ENCODE measurements at places on chromosomes 11 and 22.
A peak's percentile ranks its signal among the peaks of the same experiment; 100 is the strongest.

GRCh38 chr11:69298267-69299022, 4.5 kb downstream of the MYEOV start:
- peak; percentile 59 for ATAC-seq

DNA sequence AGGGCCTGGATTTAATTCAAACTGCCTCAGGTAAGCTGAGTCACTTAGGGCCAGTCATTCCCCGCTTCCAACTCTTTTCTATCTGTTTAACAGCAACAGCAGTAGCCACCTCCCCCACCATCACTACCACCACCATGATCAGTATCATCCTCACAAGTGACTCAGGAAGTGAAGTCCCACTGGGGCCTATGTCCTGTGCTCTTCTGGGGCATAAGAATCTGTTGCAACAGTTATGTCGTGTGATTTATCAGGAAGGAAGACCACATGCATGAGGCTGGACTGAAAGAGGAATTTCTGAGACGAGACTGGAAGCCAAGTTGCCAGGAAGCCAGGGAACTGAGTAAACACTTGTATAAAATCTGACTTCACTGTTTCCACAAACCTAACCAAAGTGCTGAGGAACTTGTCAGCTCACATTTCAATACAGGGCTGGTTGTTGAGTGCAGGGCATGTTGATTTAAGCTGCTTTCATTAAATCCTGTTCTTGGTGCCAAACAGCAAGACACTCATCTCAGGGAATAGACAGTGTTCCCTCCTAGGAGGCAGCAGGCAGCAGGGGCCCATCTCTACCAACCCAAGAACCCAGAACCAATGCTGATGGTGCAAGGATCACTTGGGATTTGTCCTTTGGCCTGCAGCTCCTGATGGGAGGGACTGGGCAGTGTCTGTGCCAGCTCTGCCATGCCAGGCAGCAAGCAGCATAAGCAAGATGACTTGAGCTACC, 226.7 kb upstream of the NARS2 start:
- ATAC-seq: peak; percentile 86

DNA sequence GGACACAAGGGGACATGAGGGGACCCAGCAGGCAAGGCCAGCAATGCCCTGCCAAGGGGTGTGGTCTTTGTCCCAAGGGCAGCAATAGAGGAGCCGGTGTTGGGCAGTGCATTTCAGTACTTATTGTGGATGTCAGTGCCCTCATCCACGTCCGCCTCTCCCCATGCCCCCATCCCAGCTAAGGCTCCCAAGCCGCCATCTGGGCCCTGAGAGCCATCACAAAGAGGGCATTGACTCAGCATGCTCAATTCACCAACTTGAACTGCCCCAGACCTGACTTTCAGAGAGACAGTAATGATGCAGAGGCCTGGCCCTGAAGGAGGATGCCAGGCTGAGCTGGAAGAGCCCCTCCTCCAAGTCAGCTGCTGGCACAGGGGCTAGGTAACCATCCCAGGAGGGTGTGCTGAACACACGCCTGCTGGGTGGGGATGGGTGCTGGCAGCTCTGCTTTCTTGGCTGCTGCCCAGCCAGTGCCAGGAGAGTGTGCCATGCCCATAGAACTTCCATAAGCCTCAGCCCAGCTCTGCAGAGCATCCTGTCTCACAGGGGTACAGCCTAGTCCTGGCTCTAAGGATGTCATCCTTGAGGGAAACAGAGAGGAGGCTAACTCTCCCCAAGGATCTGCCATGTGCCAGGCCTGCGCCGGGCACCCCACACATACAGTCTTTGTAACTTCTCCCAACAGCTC, 46.5 kb downstream of the PDE2A start:
- ATAC-seq: no peak

DNA sequence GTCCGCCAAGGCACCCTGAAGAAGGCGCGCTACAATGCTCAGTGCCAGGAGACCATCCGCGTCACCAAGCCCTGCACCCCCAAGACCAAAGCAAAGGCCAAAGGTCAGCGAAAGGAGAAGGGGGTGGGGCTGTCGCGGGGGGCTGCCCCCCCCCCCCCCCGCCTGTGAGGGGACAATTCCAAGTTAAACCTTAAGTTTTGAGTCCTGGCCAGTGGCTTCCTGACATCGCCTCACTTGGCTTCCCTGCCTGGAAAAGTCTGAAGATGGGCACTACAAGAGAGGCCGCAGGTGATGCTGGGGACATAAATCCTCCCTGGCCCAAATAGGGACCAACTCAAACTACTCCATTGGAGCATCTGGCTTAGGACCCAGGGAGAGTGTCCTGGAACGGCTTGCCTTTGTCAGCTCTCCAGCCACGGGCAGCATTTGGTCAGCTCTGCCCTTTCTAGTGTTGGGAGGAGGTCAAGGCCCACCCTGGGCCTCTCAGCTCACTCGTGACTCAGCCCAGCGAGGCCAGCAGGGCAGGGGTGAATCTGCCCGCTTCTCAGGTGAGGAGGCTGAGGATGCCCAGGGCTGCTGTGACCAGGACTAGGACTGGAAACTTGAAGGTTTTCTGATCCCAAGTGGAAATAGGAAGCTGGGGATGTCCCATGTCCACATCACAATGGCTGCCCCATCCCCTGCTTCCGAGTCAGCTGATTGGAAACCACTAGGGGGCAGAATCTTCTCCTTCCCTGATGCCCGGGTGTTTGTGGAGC, 1.4 kb downstream of the MDK start:
- ATAC-seq: peak; percentile 27

GRCh38 chr11:103170865-103171264, 61.6 kb downstream of the DYNC2H1 start:
- ATAC-seq: no peak

- no peak for ATAC-seq
These were observed 54.6 kb downstream of the KCNA4 start for GRCh38 chr11:29962243-29962642.

GRCh38 chr11:3906166-3906565, 50.7 kb downstream of the STIM1 start:
- ATAC-seq: no peak

DNA sequence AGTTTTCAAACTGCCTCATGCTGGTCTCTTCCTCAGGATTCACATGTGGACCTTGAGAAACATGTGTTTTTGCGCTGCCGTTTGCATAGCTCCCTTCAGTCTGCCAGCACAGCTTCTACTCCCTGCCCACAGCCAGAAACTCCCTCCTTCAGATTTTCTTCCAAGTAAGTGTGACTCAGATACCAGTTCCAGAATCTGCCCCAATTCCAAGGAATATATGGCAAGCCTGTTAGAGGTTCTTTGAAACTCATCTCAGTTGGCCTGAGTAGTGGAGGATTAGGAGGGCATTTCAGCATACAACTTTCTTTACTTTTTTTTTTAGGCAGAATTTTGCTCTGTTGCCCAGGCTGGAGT, 67.1 kb downstream of the SNX19 start:
- ATAC-seq: peak; percentile 68

DNA sequence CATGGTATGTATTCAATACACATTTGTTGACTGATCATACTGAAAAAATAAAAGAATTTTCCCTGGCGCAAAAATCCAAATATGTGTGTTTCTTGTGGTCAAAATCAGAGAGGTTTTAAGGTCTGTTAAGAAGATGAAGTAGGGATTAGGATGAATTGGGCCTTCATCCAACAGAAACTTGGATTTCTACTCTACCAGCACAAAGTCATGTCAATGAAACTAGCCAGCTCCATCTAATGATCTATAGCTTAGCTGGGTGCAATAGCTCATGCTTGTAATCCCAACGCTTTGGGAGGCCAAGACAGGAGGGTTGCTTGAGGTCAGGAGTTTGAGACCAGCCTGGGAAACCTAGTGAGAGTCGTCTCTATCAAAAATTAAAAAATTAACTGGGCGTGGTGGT, 65.5 kb downstream of the USP35 start:
- ATAC-seq: no peak

GRCh38 chr11:108027057-108027456, 18.4 kb downstream of the CUL5 start:
- no peak for ATAC-seq

DNA sequence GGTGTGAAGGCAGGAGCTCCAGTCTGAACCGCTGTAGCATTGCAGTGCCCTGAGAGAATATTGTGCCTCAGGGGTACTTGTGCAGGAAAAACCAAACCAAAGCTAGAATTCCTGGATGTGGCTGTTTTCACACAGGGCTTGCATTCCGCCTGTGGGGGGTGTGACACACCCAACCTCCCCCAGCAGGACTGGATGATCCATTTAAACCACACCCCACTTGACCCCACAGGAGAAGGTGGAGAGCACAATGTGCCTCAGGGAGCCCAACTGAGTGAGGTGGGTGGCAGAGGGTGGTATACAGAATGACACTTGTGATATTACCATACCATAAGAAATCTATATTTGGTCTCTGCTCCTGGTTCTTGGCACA, 66.9 kb upstream of the SLC22A12 start:
- ATAC-seq: no peak

GRCh38 chr22:22398530-22399327, 109.8 kb downstream of the ZNF280B start:
- no peak for ATAC-seq

DNA sequence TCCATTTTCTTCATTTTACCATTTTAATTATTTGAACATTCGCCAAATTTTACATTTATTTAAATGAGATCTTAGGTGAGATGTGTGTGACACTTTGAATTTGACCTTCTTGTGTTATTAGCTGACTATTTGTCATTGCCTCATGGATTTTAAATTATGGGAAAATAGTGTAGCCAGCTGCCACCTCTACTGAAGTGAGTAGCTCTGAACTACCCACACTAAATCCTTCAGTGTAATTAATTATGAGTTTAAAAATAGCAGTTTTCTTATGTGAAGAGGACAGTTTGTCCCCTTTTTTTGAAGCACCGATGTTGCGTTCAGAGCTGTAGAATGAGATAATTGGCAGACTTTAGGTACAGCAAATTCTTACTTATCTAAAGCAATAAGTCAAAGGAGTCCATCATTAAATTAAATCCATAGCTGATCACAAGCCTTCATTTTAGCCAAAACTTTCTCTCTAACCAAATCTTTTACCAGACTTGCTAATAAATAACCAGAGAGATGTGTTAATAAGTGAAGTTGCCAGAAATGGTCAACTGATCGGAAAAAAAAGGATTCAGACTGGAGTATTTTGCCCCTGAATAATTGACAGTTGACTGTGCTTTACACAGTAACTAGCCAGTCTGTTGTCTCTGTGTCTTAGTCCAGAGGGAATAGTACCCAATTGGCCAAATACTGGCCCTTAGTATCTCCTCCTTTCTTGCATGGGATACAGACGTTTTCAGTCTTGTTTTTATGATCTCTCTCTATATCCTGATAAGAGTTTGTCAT, 75.0 kb downstream of the ZC3H12C start:
- ATAC-seq: no peak

DNA sequence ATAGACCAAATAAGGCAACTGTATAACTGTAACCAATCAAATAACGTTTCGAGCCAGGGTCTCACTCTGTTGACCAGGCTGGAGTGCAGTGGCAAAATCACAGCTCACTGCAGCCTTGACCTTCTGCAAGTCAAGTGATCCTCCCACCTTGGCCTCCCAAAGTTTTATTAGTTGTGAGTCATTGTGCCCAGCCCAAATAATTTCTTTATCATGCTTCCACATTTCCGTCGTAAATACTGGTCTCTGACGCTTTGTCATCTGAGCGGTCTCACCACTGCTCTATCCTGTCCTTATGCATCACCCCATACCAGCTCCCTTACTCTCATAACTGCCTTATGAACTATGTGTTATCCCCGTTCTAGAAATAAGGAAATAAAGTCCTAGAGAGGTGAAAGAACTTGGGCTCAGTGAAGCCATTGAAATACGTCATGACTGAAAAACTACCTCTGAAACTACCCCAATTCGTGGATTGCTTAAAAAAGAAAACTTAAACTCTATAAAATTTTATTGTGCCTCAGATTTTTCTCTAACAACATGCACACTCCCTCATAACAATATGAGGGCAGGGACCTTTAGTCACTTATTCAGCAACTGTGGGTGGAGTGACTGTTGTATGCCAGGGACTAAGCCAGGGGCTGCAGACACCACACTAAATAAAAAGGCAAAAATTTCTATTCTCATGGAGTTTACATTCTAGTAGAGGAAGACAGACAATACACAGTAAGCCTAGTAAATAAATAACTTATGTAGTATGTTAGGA, 15.8 kb upstream of the RTN4RL2 start:
- no peak for ATAC-seq

DNA sequence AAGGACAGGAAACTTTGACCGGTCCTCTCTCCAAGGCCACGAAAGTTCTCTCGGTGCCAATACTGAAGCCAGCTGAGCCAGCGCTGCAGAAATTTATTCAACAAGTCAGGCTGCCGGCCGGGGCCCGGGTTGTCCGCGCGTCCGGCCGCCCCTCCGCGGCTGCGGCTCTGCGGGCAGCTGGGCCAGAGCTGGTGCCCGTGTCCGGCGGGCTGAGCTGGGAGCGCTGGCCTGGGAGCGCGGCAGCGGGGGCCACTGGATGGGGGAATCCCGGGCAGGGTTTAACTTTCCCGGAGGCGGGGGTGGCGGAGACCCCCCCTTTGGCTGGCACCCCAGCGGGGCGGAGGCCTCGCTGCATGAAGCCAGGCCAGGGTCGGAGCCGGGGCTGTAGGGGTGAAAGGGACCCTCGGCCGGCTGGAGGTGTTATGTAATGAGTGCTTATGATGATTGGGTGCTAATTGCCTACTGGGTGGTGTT, 12.3 kb upstream of the CACNA1I start:
- no peak for ATAC-seq

- no peak for ATAC-seq
These were observed 11.9 kb upstream of the SH3BP1 start for GRCh38 chr22:37627545-37627944.

GRCh38 chr11:60121264-60121663, 32.8 kb downstream of the MS4A2 start:
- no peak for ATAC-seq

DNA sequence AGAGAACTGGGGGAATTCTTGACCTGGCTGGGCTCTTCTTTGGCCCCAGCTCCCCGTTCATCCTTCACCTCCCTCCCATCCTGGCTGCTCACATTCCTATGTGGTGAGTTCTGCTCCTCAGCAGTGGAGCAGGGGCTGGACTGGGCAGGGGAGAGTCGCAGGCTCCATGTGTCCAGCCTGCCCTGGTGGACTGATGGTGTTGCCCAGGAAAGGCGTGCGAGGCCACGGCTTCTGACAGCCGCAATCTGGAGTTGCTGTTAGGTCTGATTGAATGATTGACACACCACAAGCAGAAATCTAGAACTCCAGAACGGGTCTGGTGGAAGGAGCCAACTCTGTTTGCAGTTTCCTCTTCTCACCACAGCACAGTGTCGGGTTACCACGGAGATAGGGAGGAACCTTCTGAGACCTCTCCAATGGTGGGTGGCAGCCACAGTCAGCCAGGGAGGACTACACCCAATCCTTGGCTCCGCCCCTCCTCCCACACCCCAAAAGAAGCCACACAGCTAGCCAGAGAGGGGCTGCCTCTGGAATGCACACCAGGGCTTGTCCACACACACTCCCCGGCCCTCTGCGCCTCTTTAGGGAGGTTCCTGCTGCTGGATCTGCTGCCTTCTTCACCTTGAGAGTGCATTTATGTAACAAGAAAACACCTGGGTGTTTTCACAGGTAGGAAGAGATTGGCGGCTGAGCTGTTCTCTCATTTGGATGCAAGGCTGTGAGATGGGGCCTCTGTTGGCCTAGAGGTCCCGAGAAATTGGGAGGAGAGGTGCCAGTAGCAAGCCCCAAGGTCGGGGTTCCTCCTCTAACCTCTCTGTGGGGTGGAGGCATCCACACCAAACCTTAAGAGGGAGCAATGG, 56.4 kb upstream of the CD44 start:
- ATAC-seq: peak; percentile 98

GRCh38 chr11:81197396-81197795, 1536.3 kb downstream of the FAM181B start:
- no peak for ATAC-seq
